ENCODE measurements at places on chromosomes 13 and 19.

DNA sequence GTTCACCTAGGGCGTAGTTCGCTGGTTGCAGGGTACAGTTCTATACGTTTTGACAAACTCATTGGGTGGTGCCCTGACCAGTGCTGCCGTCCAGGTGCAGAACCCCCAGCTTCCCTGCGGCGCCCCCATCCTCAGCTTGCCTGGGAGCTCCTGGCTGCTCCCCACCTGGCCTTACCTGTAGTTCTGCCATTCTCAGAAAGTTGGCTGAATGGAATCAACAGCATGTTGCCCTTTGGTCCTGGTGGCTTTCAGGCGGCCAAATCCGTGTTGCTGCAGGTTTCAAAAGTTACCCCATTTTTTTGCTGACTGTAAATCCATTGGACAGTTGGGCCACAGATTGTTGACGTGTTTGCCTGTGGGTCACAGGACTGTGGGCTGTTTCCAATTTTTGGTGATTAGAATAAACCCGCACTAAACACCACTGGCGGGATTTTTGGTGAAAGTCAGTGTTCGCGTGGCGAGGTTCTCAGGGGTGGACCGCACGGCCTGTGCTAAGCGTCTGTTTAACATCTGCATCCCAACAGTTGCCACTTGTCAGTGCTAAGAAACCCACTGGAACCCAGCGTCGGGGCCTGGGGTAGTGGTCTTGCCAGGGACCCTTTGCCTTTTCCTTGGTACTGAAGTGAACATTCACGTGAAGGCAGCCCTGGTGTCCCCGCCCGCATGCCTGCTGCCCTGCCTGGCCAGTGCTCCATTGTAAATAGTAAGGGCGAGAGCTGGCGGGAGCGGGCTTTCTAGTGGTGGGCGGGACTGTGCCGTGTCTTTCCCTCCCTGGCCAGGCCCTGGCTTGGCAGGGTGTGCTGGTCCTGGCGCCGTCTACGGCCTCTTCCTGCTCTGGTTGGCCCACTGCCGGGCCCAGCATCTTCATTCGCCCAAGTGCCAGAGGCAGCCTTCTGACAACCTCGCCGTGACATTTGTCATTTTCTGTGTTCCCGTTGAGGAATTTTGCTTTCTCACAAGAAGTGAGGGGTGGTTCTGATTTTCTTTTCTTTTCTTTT lies 3.3 kb downstream of the DOT1L start:
- peak overlapping the region; percentile 49 for H3K4me3 ChIP-seq
- H3K4me1 ChIP-seq, result peaks cover 20% of the 10 kb centered on the region
- peak; percentile 86 for DNase-seq
- H3K27ac ChIP-seq, result peak overlapping the region; percentile 16
- no peaks in the 10 kb centered on the region for H3K27me3 ChIP-seq

GRCh38 chr13:96871469-96871868 lies 122.8 kb downstream of the OXGR1 start:
- H3K27ac ChIP-seq, result no peak overlapping the region
- H3K4me1 ChIP-seq, result no peaks in the 10 kb centered on the region

DNA sequence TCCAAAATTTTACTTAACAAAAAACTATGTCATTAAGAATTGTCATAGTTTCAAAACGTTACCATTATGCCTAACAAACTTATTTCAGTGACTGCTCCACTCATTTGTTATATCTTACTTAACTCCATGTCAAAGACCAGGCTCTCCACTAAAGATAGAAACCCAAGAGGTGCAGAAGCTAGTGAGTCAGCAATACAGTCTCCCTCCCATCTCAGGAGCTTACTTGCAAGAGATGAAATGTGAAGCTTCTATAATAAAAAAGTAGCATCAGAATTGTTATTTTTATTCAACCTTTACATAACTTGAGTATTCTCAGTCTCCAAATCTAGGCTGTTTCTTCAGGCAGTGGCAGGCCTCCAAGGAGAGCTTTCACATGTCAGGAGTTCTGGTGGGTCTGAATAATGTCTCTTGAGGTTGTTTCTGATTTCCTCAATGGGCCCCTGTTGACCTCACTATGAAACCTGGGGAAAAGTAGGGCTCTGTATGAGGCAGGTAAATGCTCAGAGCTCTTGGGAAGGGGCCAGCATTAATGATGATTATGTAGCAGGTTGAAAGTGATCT lies 242.0 kb downstream of the NDFIP2 start:
- no peak overlapping the region for H3K4me3 ChIP-seq
- H3K4me1 ChIP-seq, result peaks cover 27% of the 10 kb centered on the region
- H3K36me3 ChIP-seq, result no peaks in the 10 kb centered on the region
- no peaks in the 10 kb centered on the region for H3K27me3 ChIP-seq

DNA sequence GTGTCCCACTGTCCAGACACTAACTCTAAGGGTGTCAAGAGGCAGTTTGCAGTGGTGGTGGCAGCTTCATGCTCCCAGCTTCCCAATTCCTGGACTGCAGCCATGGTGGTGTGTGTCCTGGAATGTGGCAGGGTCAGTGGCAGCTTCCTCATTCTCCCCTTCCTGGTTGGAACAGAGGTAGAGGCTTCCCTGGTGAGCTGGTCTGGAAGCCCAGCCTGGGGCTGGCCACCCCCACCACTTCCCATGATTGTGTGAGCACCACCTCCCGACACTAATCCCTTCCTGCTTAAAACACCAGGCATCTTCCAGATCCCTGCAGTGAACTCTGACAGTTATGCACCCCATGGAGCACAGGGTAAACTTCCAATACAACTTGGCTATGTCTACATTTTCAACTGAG lies 134.9 kb downstream of the RAP2A start:
- H3K27ac ChIP-seq, result no peak overlapping the region
- H3K27me3 ChIP-seq, result no peaks in the 10 kb centered on the region
- no peak overlapping the region for H3K4me3 ChIP-seq
- H3K4me1 ChIP-seq, result peaks cover 12% of the 10 kb centered on the region

DNA sequence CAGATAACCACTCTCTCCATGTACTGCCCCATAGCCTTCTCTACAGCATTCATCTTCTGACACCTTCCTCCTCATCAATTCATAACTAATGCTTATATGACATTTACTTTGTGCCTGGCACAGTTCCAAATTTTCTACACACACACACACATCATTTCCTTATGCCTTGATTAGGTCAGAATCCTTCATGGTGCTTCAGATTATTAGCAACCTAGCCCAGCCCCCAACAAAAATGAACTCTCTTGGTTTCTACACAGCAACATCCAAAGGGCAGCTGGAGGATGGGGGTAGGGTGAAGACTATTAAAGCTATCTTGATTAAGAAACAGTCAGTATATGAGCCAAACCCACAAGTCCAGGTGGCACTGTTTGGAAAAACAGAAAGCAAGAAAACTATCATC lies 3.7 kb downstream of the RUBCNL start:
- H3K27ac ChIP-seq, result no peak overlapping the region
- peaks cover 17% of the 10 kb centered on the region for H3K27me3 ChIP-seq
- H3K4me3 ChIP-seq, result no peak overlapping the region
- no peaks in the 10 kb centered on the region for H3K36me3 ChIP-seq
- H3K4me1 ChIP-seq, result no peaks in the 10 kb centered on the region

GRCh38 chr13:28282451-28282850 lies 144.1 kb downstream of the PAN3 start:
- peaks cover 48% of the 10 kb centered on the region for H3K36me3 ChIP-seq
- no peaks in the 10 kb centered on the region for H3K4me1 ChIP-seq
- no peaks in the 10 kb centered on the region for H3K27me3 ChIP-seq

DNA sequence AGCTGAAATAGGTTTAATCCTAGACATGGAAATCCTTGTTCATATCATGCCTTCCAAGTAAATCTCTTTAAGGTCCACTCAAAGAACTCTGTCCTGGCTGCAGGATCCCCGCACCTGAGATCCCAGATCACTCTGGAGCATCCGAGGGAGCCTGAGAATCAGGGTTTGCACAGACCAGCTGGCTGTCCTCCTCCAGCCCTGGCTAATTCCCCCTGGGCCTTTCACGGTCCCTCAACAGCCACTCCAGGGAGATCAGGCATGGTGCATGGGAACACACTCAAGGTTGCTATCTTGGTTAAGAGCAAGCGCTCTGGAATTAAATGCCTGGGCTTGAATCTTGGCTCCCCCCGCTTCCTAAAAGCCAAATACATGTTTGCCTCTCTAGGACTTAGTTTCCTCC lies 130.8 kb downstream of the IRS2 start:
- H3K27ac ChIP-seq, result no peak overlapping the region
- no peaks in the 10 kb centered on the region for H3K27me3 ChIP-seq
- peaks cover 11% of the 10 kb centered on the region for H3K4me1 ChIP-seq
- no peak for DNase-seq
- H3K4me3 ChIP-seq, result no peak overlapping the region

GRCh38 chr13:36131222-36131930 lies at the start of gene DCLK1:
DCLK1 (minus strand) TSS chr13:36131382.
- H3K4me3 ChIP-seq, result peak within 1 kb of the TSS; percentile 68
- peak; percentile 25 for DNase-seq
- H3K27me3 ChIP-seq, result peaks cover 11% of the 10 kb centered on the region
- peaks cover 5% of the 10 kb centered on the region for H3K4me1 ChIP-seq
- no peak within 1 kb of the TSS for H3K27ac ChIP-seq

- H3K4me3 ChIP-seq, result no peak overlapping the region
- H3K4me1 ChIP-seq, result no peaks in the 10 kb centered on the region
- H3K36me3 ChIP-seq, result no peaks in the 10 kb centered on the region
Measured at GRCh38 chr13:28001837-28002473, 13.5 kb upstream of the URAD start.

- no peaks in the 10 kb centered on the region for H3K4me1 ChIP-seq
- H3K36me3 ChIP-seq, result no peaks in the 10 kb centered on the region
- H3K4me3 ChIP-seq, result no peak overlapping the region
- no peak for DNase-seq
Measured at GRCh38 chr13:26996965-26997752, 174.5 kb downstream of the USP12 start.

GRCh38 chr19:17448131-17448967 lies at the start of gene TMEM221:
TMEM221 (minus strand) TSS chr19:17448668; CDS start chr19:17448462, 206 bp downstream.
- no peaks in the 10 kb centered on the region for H3K27me3 ChIP-seq
- peaks cover 5% of the 10 kb centered on the region for H3K4me1 ChIP-seq
- no peaks in the 10 kb centered on the region for H3K36me3 ChIP-seq
- H3K27ac ChIP-seq, result no peak within 1 kb of the TSS
- no peak within 1 kb of the TSS for H3K4me3 ChIP-seq

DNA sequence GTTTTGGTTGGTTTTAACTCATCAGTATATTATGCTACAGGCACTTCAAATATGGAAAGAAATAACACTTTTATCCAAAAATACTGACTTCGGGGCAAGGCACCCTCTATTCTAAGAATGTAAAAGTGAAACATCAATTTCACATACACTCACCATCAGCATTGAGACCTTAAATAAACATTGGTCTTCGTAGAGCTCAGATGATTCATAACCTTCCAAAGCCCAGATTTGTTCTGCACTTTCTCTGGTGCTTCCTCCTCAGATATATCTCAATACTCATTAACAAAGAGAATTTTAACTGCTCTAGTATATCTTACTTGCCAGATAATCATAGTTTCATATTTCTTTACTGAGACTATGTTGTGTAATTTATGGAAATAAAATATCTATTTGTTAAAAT lies 794.3 kb downstream of the LIG4 start:
- no peak overlapping the region for H3K27ac ChIP-seq
- no peaks in the 10 kb centered on the region for H3K36me3 ChIP-seq
- H3K4me1 ChIP-seq, result peaks cover 5% of the 10 kb centered on the region

DNA sequence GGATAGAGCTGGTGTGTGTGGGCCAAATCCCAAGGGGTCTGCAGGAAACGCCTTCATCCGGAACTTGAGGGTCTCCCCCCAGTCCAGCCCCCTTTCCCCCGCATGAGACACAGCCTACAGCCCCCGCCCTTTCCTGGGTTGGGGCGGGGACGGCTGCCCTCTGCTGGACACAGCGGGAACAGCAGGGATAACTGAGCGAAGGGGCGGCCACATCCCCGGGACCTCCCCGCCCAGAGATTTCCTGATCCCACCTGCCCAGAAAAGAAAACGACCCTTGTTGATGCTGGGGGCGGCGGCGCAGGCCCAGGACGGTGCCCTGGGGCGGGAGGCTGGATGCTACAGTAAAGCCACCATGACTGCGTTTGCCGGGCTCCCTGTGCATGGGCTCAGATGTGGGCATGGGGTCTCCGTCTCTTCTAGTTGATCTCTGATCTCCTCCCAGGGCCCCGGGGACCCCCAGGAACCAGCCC lies 14.2 kb downstream of the ONECUT3 start:
- no peak overlapping the region for H3K27ac ChIP-seq
- peaks cover 4% of the 10 kb centered on the region for H3K4me1 ChIP-seq
- peaks cover 31% of the 10 kb centered on the region for H3K27me3 ChIP-seq
- peak; percentile 48 for DNase-seq

DNA sequence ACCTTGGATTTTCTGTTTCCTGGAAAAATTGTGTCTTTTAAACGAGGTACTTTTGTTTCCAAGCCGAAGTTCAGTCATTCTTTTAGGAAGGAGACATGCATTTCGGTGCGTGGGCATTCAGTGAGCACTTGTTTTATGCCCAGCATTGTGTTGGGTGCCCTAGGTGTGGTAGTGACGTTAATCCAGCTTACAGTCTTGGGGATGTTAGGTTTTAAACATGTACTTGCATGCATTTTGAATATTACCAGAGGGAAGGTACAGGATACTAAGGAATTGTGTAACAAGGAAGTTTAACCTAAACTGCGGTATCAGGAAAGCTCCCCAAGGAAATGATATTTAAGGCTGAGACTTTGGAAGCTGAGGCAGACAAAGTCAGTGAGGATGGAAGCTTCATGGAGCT lies 66.3 kb downstream of the ARHGAP35 start:
- no peaks in the 10 kb centered on the region for H3K27me3 ChIP-seq
- peak overlapping the region; percentile 41 for H3K4me3 ChIP-seq
- H3K4me1 ChIP-seq, result peaks cover 40% of the 10 kb centered on the region
- peak overlapping the region; percentile 86 for H3K27ac ChIP-seq

DNA sequence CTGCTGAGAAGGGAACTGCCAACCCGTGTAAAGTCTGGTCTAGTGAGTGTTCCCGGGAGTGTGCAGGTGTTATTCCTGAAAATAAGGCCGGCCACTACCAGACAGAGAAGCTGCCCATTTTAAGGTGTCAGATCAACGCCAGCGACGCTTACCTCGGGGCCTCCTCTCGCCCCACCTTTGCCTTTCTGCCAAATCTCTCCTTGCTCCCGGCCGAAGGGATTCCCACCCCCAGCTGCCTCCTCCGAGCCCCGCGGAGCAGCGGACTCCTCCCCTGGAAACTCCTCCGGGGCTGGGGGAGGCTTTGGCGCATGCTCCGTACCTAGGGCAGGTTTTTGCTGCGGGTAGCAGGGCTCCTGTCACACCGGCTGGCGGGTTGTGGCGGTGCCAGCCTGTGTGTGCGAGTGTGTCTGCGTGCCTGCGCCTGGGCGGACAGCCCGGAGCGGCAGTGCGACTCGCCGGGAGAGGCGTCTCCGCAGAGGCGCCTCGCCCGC lies at the start of gene HS6ST3:
Gene HS6ST3, plus strand, starts transcription at position 359 of the 491 bp plus-strand sequence.
- peak within 1 kb of the TSS; percentile 70 for H3K4me3 ChIP-seq
- H3K27ac ChIP-seq, result no peak within 1 kb of the TSS
- H3K4me1 ChIP-seq, result no peaks in the 10 kb centered on the region
- H3K27me3 ChIP-seq, result peaks cover 48% of the 10 kb centered on the region
- H3K36me3 ChIP-seq, result no peaks in the 10 kb centered on the region

- no peaks in the 10 kb centered on the region for H3K4me1 ChIP-seq
- no peak overlapping the region for H3K4me3 ChIP-seq
- no peak for DNase-seq
- no peak overlapping the region for H3K27ac ChIP-seq
Measured at GRCh38 chr19:54650108-54650655, 12.6 kb upstream of the LILRB4 start.
